Kidney (tissue), 22 donors: ENCODE measurements at places on chromosomes 2 and 18.
A peak's percentile ranks its signal among the peaks of the same experiment; 100 is the strongest.

DNA sequence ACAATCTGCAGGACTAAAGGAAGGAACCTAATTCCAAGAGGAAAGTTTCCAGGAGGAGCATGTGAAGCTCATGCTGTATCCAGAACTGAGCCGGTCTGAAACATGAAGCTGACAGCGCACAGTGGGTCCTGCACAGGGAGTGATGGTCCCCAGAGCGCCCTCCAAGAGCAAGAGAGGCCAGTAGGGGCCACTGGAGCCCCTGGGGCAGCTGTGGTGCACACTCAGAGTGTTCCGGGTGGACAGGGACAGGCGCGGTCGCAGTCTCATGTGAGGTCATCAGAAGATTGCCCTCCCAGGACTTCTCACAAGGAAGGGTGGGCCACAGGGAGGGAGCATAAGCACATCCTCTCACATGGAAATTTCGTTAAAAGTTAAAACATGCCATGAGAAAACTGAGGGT is 355.9 kb downstream of the EIPR1 start:
- H3K27ac ChIP-seq, result no peak overlapping the region
- H3K27me3 ChIP-seq, result no peaks in the 10 kb centered on the region
- no peak overlapping the region for H3K4me3 ChIP-seq
- no peaks in the 10 kb centered on the region for H3K36me3 ChIP-seq
- no peaks in the 10 kb centered on the region for H3K4me1 ChIP-seq

DNA sequence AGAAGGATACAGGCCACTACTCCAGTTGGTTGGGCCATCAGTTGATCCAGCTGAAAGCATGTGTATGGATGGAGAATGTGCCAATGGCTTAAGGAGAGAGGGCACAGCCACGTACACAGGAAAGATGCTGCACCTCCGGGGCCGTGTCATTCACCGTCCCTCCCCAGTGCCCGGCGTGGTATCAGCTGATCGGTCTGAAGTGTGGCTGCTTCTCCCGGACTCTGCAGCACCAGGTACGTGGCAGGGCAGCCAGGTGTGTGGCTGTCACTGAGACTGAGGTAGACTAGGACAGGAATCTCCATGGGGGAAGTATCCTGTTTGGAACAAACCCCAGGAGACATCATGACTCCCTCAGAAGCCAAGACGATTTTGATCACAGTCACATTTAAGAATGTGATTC is 4.2 kb upstream of the ERFE start:
- no peaks in the 10 kb centered on the region for H3K4me1 ChIP-seq
- DNase-seq, result no peak
- H3K27me3 ChIP-seq, result no peaks in the 10 kb centered on the region
- no peak overlapping the region for H3K4me3 ChIP-seq

DNA sequence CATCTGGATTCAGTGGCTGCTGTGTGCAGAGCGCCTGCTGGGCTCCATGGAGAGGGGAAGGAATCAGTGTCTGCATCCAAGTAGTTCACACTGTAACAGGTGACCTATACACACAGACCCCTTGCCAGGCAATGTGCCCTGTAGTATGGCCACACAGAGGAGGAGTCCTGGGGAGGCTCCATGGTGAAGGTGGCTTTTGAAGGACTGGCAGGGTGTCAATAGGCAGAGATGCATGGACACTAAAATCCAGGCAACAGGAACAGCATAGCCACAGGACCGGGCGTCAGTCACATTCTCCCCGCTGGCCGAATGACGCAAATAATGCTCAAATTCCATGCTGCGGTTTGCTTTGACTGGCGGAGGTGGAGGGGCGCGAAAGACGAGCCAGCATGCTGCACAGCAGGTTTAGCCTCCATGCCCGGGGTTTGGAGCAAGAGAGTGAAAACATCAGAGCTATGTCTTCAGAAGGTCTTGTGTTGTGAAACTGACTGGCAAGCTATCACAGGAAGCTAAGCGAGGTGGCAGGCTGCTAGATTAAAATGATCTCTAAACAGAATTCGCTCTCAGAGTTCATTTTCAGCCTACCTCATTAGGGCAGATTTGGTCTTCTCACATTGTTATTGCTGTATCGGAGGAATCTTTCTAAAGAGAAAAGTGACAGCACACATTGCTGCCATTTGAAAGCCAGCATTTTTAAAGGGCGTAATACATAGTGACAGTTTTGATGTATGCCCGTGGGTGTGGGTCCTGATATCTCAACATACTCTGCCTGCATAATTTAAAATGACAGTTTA is 1.2 kb upstream of the CHMP1B start:
- H3K4me3 ChIP-seq, result peak overlapping the region; percentile 100
- H3K27me3 ChIP-seq, result no peaks in the 10 kb centered on the region
- peak; percentile 65 for DNase-seq
- no peaks in the 10 kb centered on the region for H3K36me3 ChIP-seq
- H3K27ac ChIP-seq, result peak overlapping the region; percentile 61

DNA sequence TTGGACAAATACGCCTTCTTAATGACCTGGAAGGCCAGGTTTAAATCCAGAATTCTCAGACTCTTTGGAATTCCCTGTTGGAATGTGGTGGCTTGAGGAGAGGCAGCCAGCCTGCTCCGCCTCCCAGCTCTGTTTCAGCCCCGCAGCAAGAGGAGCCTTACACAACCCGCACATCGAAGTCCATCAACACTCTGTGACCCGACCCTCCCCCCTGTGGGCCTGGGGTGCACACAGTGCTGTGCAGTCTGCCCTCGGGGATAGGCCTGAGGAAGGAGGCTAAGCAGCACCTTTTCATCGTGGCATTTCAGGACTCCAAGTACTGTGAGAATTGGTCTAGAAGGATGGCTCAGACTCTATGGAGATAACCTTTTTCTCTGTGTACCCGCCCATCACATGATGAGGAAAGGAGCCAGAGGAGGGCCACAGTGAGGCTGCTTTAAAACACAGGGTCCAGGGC is 73.7 kb downstream of the GREB1L start:
- H3K36me3 ChIP-seq, result no peaks in the 10 kb centered on the region
- H3K4me1 ChIP-seq, result no peaks in the 10 kb centered on the region
- peak; percentile 32 for DNase-seq
- no peaks in the 10 kb centered on the region for H3K27me3 ChIP-seq

- DNase-seq, result no peak
- H3K27ac ChIP-seq, result no peak overlapping the region
- no peaks in the 10 kb centered on the region for H3K4me1 ChIP-seq
These were observed 5.0 kb upstream of the ATP9B start for GRCh38 chr18:79064228-79064627.

- no peaks in the 10 kb centered on the region for H3K4me1 ChIP-seq
- no peak overlapping the region for H3K4me3 ChIP-seq
- H3K36me3 ChIP-seq, result no peaks in the 10 kb centered on the region
These were observed 180.2 kb upstream of the RAB6C start for GRCh38 chr2:129799036-129799958.

DNA sequence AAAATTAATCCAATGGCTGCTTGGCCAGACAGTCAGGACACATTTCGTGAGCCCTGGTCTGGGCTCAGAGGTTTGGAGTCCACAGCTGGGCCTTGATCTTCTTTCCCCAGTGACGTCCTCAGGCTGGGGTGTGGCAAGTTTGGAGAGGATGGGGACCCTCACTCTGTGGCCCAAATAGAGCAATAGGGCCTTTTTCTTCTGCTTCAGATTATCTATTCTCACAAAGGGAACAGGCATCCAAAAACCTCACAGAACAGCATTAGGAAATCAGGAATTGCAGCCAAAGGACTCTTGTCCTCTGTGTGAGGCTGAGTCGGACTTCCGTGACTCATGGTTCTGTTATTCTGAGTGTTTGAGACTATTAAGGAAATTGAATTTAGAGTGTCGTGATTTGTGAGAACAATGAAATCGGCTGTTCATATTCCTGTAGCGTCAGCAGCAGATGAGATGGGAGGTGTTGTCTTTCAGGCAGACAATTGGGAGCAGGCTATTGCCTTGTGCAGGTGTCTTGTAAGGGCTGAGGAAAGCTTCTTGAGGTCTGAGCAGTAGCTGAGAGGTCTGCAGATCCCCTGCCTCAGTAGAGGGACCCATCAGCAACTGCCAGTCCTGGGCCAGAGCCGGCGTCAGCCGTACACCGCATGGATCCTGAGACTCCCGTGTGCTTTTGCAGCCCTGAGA is 113.8 kb downstream of the SH3RF3 start:
- H3K36me3 ChIP-seq, result no peaks in the 10 kb centered on the region
- DNase-seq, result no peak
- no peak overlapping the region for H3K4me3 ChIP-seq
- H3K4me1 ChIP-seq, result no peaks in the 10 kb centered on the region
- peak overlapping the region; percentile 78 for H3K27ac ChIP-seq

DNA sequence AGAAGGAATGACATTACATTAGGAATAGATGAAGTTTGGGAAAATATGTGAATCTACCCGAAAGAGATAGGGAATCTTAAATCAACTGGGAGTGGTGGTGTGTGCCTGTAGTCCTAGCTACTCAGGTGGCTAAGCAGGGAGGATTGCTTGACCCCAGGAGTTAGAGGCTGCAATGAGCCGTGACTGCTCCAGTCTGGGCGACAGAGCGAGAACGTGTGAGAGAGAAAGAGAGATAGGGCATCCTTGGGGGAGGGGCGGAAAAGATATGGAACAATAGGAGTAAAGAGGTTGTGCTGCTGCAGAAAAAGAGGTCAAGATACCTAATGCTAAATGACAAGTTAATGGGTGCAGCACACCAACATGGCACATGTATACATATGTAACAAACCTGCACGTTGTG is 47.1 kb upstream of the ADAM23 start:
- H3K27ac ChIP-seq, result no peak overlapping the region
- no peaks in the 10 kb centered on the region for H3K27me3 ChIP-seq
- H3K4me3 ChIP-seq, result no peak overlapping the region
- no peaks in the 10 kb centered on the region for H3K4me1 ChIP-seq
- no peak for DNase-seq

- H3K27me3 ChIP-seq, result no peaks in the 10 kb centered on the region
- no peaks in the 10 kb centered on the region for H3K36me3 ChIP-seq
- no peak overlapping the region for H3K4me3 ChIP-seq
- no peaks in the 10 kb centered on the region for H3K4me1 ChIP-seq
These were observed 157.6 kb downstream of the LRATD1 start for GRCh38 chr2:14790041-14790640.

DNA sequence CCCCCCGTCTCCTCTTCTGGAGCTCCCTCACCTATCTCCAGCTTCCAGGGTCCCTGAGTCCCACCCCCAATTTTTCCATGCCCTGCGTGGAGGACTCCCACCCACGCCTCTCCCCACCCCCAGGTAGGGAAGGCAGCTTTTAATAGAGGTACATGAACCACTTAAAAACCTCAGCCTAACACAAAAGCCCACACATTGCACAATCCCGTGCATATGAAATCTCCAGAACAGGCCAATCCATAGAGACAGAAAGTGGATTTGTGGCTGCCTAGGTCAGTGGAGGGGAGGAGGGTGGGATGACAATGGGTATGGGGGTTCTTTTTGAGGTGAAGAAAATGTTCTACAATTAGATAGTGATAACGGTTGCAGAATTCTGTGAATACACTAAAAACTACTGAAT is 145.6 kb downstream of the CABLES1 start:
- no peaks in the 10 kb centered on the region for H3K27me3 ChIP-seq
- no peak for DNase-seq
- no peaks in the 10 kb centered on the region for H3K36me3 ChIP-seq
- H3K4me3 ChIP-seq, result no peak overlapping the region
- no peak overlapping the region for H3K27ac ChIP-seq

- H3K36me3 ChIP-seq, result no peaks in the 10 kb centered on the region
- no peaks in the 10 kb centered on the region for H3K27me3 ChIP-seq
- H3K4me3 ChIP-seq, result no peak overlapping the region
- no peaks in the 10 kb centered on the region for H3K4me1 ChIP-seq
- no peak for DNase-seq
These were observed 54.8 kb downstream of the COBLL1 start for GRCh38 chr2:164786787-164787186.

DNA sequence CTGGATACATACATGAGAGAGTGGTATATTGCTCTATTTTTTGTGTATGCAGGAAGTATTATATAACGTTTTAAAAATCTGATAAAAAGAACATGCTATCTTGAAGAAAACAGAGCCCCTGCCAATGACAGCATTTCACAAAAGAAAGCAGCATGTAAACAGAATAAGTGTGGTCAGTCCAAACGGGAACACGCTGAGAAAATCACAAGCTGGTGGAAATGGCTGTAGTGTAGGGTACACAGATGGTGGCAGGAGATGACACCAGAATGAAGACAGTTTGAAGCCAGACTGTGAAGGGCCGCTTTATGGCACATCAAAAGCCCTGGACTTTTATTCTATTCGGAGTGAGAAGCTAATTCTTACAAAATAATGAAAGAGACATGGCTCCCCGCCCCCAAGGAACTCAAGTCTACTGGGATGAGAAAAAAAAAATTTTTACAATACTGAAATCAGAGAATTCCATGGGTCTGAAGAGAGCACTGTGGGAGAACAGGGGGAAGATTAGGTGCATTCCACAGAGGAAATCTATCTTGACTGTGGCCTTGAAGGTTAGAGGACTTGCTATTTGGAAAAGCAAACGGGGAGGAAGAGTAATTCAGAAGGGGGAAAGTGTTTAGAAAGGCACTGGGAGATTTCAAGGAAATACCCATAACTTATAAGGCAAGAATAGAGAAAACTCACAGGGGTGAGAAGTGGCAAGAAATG is 217.7 kb upstream of the SMAD7 start:
- H3K4me1 ChIP-seq, result no peaks in the 10 kb centered on the region
- H3K27ac ChIP-seq, result peak overlapping the region; percentile 16
- no peaks in the 10 kb centered on the region for H3K27me3 ChIP-seq

DNA sequence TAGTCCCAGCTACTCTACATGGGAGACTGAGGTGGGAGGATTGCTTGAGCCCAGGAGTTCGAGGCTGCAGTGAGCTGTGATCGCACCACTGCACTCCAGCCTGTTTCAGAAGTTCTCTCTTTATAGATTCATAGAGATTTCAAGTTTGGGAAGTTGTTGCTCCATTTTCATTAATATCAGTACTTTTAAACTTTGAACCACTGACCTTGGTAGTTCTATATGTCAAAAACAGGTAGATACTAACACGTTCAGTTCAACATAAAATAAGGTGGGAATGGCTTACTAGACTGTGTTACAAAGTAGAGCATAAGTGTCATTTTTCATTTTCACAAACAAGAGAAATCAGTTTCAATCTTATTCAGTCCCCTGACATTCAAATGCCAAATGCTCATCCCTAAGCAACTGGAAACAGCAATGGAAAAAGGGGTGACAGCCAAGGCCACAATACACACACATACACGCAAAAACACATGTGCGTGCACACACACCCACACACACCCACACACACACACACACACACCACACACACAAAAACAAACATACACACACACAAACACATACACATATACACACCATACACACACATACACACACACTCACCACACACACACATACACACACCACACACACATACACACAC is 71.7 kb downstream of the PIEZO2 start:
- H3K36me3 ChIP-seq, result no peaks in the 10 kb centered on the region
- H3K27me3 ChIP-seq, result no peaks in the 10 kb centered on the region
- H3K4me1 ChIP-seq, result no peaks in the 10 kb centered on the region
- no peak for DNase-seq
- H3K4me3 ChIP-seq, result no peak overlapping the region
- H3K27ac ChIP-seq, result no peak overlapping the region

GRCh38 chr2:219434718-219435525 is at the start of gene SPEG:
Gene SPEG, plus strand, starts transcription at chr2:219434843. Its CDS starts 135 bp downstream, at chr2:219434978.
- peak; percentile 70 for DNase-seq
- no peak within 1 kb of the TSS for H3K4me3 ChIP-seq
- peaks cover 3% of the 10 kb centered on the region for H3K27me3 ChIP-seq
- H3K27ac ChIP-seq, result no peak within 1 kb of the TSS
